K562 (cell line): ENCODE measurements at places on chromosomes 13 and 19. TPM values are rescaled to one million over a fixed set of nuclear protein-coding genes. Genes with fewer than 3 reads are reported as not detected.

The PEAK3 gene
- 0.13 and 0.40 TPM in 2 replicates for total RNA-seq

The CCL25 gene
- total RNA-seq, result not detected in 2 replicates

The SMIM24 gene
- 1.1 and 1.4 TPM in 2 replicates for total RNA-seq

The SLITRK5 gene
- not detected in 2 replicates for total RNA-seq

The TUBB4A gene
- 6.2 and 7.0 TPM in 2 replicates for total RNA-seq

The CIC gene
- total RNA-seq, result 37.6 and 44.7 TPM in 2 replicates

The DAND5 gene
- total RNA-seq, result 0.74 and 0.78 TPM in 2 replicates

- no peak overlapping the region for H3K27ac ChIP-seq
- DNase-seq, result no peak
- no peaks in the 10 kb centered on the region for H3K4me1 ChIP-seq
- H3K4me3 ChIP-seq, result no peak overlapping the region
Observed at GRCh38 chr13:19179916-19180315, 1.7 kb downstream of the TUBA3C start.

GRCh38 chr19:40525234-40526051, 51.2 kb upstream of the SHKBP1 start:
- no peaks in the 10 kb centered on the region for H3K36me3 ChIP-seq
- H3K4me3 ChIP-seq, result no peak overlapping the region
- no peaks in the 10 kb centered on the region for H3K27me3 ChIP-seq
- H3K27ac ChIP-seq, result peak overlapping the region; percentile 3; the same call in 1 of the 3 replicates
- H3K4me1 ChIP-seq, result peaks cover 71% of the 10 kb centered on the region

DNA sequence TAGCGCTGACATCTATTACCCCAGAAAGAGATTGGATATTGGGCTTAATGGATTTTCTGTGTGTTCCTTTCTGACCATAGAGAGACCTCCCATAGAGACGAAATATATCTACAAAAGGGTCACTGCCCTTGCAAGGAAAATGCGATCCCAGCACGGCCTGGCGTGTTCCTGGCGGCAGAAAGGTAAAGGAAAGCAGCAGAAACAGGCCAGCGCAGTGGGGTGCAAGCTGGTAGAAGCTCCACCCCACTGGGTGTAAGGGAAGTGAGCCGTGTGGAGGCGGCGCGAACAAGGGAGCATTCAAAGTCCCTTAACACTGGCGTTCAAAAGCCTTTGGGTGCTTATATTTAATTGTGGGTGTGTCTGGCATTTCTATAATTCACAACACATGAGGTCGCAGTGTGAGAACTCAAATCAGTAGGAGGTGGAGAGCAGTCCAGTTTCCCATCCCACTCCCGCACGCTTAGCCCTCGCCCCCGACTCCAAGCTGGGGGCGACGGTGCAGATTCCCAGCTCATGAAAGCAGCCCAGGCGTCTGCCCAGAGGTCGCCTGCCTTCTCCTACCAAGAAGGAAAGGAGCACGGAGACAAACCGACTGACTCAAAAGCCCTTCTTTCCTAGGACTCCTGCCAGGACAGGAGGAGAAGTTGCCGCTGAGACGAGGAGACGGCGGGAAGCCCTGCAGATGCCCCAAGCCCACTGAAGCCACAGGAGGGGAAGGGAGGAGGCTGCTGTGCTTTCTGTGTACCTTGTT, 478.4 kb downstream of the FOXO1 start:
- no peak for DNase-seq
- no peaks in the 10 kb centered on the region for H3K36me3 ChIP-seq
- H3K27ac ChIP-seq, result no peak overlapping the region
- no peak overlapping the region for H3K4me3 ChIP-seq

- H3K36me3 ChIP-seq, result no peaks in the 10 kb centered on the region
- no peaks in the 10 kb centered on the region for H3K4me1 ChIP-seq
- H3K27me3 ChIP-seq, result no peaks in the 10 kb centered on the region
- H3K4me3 ChIP-seq, result no peak overlapping the region
- H3K27ac ChIP-seq, result no peak overlapping the region
Observed at GRCh38 chr19:36891768-36892357, 24.2 kb downstream of the ZNF829 start.

DNA sequence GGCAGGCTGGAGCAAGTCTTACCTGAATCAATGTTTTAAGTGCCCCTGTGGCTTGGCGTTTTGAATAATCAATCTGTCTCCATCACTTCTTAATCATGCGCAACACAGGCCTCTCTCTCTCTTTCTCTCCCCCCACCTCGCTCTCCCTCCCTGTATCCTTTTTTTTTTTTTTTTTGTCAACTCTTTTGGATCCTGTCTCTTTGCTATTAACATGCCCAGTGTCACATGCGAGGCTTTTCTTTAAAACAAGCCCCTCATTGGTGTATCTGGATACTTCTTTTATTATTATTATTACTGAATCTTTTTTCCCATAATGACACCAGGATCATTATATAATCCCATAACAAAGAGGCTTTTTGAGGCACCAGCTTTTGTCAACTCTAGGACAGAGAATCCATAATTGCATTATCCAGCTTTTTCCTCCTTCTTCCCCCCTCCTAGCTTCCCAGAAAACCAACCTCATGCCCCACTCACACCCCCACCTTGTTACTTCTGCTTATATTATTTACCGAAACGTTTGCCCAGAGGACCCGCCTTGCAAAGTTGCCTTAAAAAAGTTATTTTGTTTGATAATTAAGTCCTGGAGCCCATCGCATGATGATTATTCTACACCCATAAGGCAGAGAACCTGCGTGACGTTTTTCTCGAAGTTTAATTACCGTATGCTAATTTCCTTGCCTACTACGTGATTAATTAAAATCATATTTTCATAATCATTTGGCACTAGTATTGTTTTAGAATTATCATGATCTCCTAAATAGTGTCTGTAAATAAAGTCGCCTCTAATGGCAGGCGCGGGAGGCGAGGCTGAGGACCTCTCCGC, 148.1 kb upstream of the ZNF536 start:
- no peak overlapping the region for H3K4me3 ChIP-seq
- H3K27me3 ChIP-seq, result peaks cover 18% of the 10 kb centered on the region; the same call in 2 of the 3 replicates
- H3K4me1 ChIP-seq, result peaks cover 21% of the 10 kb centered on the region
- DNase-seq, result no peak
- H3K27ac ChIP-seq, result no peak overlapping the region

DNA sequence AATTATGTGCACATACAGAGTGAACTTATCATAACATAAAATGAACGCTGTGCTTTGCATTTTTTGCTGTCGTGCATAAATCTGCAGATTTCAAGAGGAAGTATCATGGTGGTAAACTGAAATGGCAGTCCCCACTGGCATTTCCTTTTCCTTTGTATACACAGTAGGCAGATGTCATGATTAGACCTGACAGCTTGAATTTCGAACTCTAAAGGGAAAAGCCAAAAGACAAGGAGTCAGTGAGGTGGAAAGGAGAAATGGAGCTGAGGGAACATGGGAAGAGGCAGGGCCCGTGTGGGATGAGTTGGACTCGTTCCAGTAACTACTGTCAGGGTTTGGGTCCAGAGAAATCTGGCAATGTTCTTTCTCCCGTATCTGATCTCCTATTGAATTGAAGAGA, 454.1 kb upstream of the SGCG start:
- H3K4me1 ChIP-seq, result no peaks in the 10 kb centered on the region
- no peak overlapping the region for H3K27ac ChIP-seq
- H3K27me3 ChIP-seq, result no peaks in the 10 kb centered on the region; the same call in 2 of the 3 replicates
- H3K4me3 ChIP-seq, result no peak overlapping the region
- DNase-seq, result no peak
- H3K36me3 ChIP-seq, result no peaks in the 10 kb centered on the region

GRCh38 chr13:30394751-30395191, 27.5 kb upstream of the UBE2L5 start:
- H3K4me3 ChIP-seq, result 0 out of 2 replicates have a peak overlapping the region, but pooled peaks have one; percentile 17
- 0 out of 3 replicates have a peak, but pooled peaks cover 2% of the 10 kb centered on the region for H3K27me3 ChIP-seq
- H3K27ac ChIP-seq, result no peak overlapping the region
- DNase-seq, result no peak
